Upper lobe of left lung (tissue), 6 donors: ENCODE measurements at places on chromosomes 11 and 22. TPM values are rescaled to one million over a fixed set of nuclear protein-coding genes. Genes with fewer than 3 reads are reported as not detected.

Gene MOV10L1
- total RNA-seq = 1.8 TPM

Gene TRIM49D2
- not detected for total RNA-seq

Gene C11orf91
- 0.77 TPM for total RNA-seq

Gene TAF6L
- total RNA-seq = 51.3 TPM

Gene MAJIN
- not detected for total RNA-seq

Gene ZNF214
- 2.6 TPM for total RNA-seq

Gene CLP1
- total RNA-seq = 16.9 TPM

Gene HIKESHI
- total RNA-seq = 13.6 TPM

Gene HEPN1
- total RNA-seq = not detected
